GM04503 (cell line): ENCODE measurements at places on chromosomes 11 and 22.

DNA sequence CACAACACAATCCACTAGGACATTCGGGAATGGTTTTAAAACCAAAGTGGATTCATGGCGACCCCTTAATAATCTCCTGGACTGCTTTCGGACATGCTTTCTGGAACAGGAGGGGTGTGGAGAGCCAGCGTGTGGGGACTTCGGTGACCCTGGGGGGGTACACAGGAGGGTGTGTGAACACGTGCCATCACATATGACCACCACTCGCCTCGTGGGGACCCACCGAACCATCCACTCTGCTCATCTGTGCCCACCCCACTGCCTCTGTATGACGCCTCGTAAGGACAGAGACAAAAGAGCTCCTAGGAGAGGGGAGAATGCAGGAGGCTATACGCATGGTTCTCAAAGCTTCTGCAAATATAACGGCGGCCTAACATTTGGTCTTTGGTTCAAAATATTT lies 8.9 kb downstream of the LTO1 start:
- DNase-seq, result no peak

GRCh38 chr22:21038405-21038804 lies 6.0 kb upstream of the SLC7A4 start:
- no peak for DNase-seq

DNA sequence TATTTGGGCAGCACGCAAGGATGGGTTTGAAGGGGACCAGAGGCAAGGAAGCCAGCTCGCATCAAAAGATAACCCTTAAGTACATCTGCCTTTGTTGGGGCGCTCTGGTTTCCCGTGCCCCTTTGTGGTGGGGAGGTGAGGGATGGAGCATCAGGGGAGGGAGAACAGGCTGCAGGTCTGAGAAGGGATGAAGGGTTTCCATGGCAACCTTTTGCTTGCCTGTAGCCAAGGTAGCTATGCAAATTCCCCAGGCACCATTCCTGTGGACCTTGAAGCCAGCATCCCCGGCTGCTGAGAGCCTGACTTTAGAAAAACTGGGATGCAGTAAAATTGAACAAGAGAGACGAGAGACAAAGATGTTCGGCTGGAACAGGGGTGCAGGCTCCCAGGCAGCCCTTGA lies 75.7 kb downstream of the SEZ6L start:
- DNase-seq, result no peak

GRCh38 chr11:92296138-92296515 lies 71.5 kb downstream of the FAT3 start:
- DNase-seq, result peak; percentile 13

- no peak for DNase-seq
These were observed 23.3 kb downstream of the ARL14EP start for GRCh38 chr11:30346068-30346688.

GRCh38 chr22:36926309-36926708 lies 12.9 kb downstream of the CSF2RB start:
- DNase-seq, result no peak

DNA sequence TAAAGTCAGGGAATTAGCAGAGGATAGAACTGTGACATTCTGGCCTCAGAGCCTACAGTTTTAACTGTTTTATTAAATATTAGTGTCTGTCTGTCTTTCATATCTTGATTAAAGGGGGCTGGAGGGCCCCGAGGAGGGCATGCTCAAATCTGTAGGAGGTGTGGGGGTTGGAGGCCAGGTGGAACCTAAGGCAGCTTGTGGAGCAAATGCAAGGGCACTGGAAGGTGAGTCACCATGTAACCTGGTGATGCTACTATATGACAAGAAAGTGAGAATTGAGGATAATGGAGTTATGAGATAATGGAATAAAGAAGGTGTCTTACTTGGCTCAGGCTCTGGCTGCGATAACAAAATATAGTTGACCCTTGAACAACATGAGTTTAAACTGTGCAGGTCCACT lies 27.3 kb upstream of the TMEM86A start:
- no peak for DNase-seq

- no peak for DNase-seq
These were observed 566.6 kb downstream of the TMEM135 start for GRCh38 chr11:87604350-87604749.

DNA sequence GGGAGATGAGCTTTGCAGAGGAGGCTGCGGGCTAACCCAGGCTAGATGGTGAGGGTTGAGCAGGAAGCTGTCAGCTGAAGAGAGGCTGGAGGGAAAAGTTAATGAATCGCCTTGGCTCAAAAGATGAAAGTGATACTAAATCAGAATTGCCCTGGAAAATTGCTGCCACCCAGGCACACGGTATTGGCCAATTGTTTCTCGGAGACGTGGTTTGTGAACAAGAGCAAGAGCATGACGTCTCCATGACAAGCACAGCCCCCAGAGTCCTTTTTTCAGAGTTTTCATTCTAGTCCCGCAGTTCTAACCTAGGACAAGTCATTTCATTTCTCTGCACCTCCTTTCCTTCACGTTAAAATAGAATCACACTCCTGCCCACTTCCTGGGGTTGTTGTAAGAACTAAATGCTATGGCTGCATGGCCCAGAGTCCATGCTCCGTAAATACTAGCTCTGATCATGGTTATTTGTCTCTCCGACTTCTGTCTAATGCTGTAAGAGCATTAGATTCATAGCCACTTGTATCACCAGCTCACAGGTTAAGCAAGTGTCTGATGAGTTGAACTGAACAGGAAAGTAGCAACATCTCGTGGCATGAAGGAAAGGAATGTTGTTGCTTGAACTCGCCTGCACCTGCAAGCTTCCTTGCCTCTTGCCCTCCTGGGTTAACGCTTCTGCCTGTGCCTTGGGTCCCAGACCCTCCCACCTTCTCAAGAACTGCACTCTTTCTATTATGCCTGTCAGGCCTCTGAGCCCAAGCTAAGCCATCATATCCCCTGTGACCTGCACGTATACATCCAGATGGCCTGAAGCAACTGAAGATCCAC lies 33.8 kb upstream of the NUP50 start:
- no peak for DNase-seq

GRCh38 chr11:133041181-133041580 lies 491.1 kb downstream of the OPCML start:
- no peak for DNase-seq

- DNase-seq, result no peak
These were observed 48.4 kb downstream of the FAM118A start for GRCh38 chr22:45358127-45358526.

- peak; percentile 70 for DNase-seq
These were observed 57.4 kb downstream of the CLMP start for GRCh38 chr11:123137431-123138224.

GRCh38 chr11:117334896-117335295 lies 7.2 kb downstream of the CEP164 start:
- DNase-seq, result no peak

DNA sequence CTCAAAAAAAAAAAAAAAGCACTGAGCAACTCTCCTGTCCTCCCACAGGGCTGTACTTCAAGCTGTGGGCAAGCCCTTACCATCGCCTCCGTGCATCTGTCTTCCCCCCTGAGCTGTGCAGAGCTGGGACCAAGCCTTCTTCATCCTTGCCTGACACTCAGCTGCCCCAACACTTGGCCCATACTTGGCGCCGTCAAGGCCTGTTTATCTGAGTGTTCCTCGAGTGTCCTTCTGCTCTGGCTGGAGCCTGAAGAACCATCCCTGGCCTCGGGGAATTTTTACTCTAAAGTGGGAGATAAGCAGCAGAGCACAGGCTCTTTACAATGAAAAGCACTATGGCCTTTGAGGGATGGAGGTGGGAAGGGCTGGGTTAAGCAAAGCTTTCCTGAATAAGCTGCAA lies 1.6 kb upstream of the TIRAP start:
- DNase-seq, result no peak

GRCh38 chr22:46626911-46627805 lies 7.0 kb downstream of the GRAMD4 start:
- no peak for DNase-seq

DNA sequence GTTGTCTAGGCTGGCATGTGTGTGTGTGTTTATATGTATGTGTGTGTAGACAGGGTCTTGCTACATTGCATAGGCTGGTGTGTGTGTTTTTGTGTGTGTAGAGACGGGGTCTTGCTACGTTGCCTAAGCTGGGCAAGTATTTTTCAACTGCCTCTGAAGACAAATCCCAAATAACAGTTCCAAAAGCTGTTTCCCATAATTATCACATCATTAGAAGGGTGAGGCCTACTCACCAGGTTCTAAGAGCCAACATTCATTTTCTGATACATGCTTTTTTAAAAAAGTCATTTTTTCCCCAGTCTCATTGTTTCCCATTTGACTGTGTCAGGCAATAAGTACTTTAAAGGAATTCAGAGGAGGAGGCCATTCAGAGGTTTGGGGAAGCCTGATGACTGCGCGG lies 22.8 kb downstream of the SAA1 start:
- no peak for DNase-seq

GRCh38 chr11:46686886-46687795 lies 13.3 kb downstream of the ARHGAP1 start:
- peak; percentile 60 for DNase-seq

DNA sequence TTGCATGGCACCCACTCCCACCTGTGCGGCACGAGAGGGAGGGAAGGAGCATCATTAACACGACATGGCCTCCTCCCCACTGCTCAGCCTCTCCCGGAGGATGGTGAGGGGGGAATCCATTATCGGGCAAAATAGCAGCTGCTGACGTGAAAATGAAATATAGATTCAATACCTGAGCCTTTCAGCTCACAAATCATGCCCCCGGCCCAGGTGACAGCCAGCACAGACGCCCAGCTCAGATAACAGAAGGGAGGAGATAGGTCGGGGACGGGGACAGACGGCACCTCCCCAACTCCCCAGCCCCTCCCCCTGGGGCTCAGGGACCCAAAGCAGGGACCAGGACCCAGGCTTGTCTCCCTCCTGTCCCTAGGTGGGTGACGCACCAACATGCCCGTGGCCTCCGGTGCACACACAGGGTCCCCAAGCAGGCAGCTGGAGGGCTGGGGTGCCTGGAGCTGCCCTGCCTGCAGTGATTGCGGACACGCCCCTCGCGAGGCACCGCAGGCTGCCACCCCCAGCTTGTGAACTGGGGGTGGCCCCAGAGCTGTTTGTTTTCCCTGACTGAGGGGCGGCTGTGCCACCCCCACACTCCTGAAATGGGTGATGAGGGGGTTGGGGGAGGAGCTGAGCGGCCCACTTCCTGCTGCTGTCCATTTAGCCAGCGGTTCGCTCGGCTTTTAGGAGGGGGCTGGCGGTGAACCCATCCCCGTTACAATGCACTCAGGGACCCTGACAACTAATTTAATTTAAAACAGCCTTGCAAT lies 31.7 kb downstream of the FLRT1 start:
- DNase-seq, result no peak
